ENCODE measurements at places on chromosomes 12 and 14. TPM values are rescaled to one million over a fixed set of nuclear protein-coding genes. Genes with fewer than 3 reads are reported as not detected.

The NANOG gene
- total RNA-seq = not detected

The CCDC88C gene
- total RNA-seq = 5.8 TPM

GRCh38 chr14:64937171-64937820, 5.2 kb downstream of the GPX2 start:
- no peak for DNase-seq

The C12orf54 gene
- total RNA-seq = not detected

GRCh38 chr14:94089479-94089878, 8.4 kb downstream of the IFI27L1 start:
- no peak for DNase-seq

DNA sequence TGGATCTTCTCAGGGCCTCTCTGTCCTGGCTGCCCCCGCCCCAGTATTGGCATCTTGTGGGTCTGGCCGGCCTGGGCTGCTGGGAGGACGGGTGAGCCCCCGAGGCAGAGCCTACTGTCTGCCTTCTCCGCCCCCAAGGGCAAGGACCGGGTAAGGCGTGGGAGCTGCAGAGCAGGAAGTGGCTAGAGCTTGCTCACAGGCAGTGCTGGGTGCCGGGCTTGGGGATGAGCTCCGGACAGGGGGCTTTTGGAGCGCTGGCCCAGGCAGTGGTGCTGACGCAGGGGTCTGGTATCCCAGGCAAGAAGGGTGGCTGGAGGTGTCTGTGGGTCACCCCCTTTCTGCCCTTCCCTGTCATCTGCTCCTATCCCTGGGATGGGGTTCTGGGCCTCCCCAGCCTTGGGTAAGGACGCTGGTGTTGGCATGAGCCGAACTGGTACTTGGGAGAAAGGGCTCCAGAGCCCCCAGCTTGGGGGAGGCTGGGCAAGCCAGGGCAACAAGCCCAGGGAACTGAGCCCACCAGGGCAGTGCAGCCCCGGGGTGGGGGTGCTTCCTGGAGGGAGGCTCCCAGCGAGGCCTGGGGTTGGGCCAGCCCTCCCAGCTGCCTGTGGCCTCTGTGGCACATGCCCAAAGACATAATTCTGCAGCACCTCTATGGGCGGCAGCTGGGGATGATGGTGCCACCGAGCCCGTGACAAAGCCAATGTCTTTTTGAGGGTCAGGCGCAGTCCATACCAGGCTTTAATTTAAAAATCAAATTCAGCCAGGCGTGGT, 126.3 kb downstream of the KIF26A start:
- no peak for DNase-seq

DNA sequence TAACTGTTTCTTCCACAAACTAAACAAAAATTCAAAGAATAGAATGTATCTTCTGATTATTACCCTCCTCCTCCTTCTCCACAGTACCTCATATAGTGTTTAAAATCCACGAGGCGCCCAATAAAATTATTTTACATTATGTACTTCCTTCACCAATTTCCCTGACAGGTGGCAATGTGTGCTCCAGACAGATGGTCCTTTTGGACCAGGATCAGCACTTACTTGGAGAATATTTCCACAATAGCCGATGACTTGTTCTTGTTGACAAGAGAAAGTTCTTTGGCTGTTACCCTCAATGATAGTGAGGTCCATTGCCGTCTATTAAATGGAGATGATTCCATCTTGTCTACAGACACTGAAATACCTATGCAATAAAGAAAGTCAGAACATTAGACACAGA, 34.9 kb downstream of the LIMA1 start:
- DNase-seq = no peak

DNA sequence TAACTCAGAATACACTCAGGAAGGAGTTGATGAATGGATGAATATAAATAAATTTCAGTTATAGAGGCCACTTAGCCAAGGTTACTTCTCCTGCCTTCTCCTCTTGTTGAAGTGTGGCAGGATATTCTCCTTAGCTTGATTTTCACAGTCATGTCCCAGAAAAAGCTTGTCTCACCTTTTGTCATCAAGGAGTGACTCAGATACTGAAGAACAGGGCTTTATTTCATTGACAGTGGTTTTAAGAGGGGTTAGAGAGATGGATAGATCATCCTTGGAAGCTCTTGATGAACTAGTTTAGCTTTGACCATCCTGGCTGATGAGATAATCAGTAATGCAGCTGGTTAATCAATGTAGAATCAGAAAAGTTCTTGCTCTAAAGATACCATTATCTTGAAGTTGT, 35.0 kb upstream of the CFAP54 start:
- no peak for DNase-seq

- DNase-seq = no peak
Observed at GRCh38 chr12:40561395-40561966, 130.8 kb upstream of the CNTN1 start.

Data from MG63 (cell line).